DND-41 (cell line): ENCODE measurements at places on chromosomes 4 and X.

DNA sequence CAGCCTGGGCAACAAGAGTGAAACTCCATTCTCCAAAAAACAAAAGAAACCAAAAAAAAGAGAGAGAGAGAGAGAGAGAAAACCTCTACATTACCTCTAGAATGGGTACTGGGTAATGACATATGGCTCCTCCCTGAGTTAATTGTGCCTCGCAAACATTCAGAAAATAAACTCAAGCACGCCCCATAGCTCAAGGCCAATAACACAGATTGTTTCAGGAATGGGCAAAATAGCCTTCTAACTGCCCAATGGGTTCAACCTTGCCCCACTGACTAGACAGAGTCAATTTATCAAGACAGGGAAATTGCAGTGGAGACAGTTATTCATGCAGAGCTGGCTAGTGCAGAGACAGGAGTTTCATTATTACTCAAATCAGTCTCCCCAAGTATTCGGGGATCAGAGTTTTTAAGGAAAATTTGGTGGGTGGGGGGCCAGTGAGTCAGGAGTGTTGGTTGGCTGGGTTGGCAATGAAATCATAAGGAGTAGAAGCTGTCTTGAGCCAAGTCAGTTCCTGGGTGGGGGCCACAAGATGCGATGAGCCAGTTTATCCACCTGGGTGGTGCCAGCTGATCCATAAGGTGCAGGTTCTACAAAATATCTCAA lies 25.1 kb downstream of the NIPAL1 start:
- no peak for DNase-seq

DNA sequence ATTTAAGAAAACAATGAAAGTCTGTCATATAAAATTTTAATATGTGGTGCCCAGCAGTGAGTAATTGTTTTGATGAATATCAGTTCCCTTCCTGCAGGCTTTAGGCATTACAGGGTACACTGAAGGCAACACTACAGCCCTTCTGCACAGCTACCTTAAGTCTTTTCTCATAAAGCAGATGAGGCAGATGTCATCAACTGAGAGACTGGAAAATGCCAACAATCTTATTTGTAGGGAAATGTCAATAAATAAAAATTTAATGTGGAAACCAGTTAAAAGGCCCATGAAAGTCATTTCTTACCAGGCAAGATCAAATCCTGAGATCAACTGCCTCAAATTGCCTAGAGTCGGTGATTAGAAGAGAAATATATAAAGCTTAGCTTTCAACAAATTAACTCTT lies 193.4 kb upstream of the NWD2 start:
- DNase-seq: no peak

DNA sequence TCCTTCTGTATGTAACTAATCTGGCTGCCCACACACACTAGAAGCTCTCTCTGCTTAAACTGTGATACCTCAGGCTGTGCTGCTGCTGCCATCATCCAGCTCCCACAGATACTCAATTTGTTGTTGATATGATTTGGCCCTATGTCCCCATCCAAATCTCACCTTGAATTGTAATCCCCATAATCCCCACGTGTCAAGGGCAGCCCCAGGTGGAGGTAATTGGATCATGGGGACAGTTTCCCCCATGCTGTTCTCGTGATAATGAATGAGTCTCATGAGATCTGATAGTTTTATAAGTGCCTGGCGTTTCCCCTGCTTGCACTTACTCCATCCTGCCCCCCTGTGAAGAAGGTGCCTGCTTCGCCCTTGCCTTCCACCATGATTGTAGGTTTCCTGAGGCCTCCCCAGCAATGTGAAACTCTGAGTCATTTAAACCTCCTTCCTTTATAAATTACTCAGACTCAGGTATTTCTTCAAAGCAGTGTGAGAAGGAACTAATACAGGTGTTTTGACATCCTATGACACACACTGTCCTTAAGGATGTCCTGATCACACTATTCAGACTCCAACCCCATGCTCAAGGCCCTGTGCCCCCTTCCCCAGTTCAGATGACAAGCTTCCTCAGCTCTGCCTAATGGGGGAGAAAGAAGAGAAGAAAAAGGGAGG lies 2.9 kb upstream of the ATOH1 start:
- no peak for DNase-seq

DNA sequence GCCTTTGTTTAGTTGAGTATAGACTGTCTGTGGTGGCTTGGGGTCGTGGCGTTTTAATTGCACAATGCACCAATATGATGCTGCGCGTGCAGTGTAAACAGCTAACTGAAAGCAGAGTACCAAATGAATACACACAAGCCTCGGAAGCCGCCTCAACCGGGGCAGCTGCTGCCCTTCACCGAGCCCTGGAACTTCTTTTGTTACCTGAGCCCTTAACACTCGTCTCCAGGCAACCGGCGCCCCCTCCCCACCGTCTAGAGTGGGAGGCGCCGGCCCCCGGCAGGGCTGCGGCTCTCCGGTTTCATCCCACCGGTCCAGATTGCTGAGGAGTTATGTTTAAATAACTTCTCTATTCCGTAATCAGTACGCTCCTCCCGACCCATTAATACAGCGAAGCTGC lies 173.2 kb upstream of the TBL1X start:
- DNase-seq: no peak

- no peak for DNase-seq
Measured at GRCh38 chr4:39357002-39357401, 9.2 kb downstream of the RFC1 start.

- DNase-seq: peak; percentile 56
Measured at GRCh38 chr4:74038425-74039314, at the start of gene CXCL3. CXCL3 (minus strand) TSS chr4:74038689; CDS start chr4:74038611, 78 bp downstream.

DNA sequence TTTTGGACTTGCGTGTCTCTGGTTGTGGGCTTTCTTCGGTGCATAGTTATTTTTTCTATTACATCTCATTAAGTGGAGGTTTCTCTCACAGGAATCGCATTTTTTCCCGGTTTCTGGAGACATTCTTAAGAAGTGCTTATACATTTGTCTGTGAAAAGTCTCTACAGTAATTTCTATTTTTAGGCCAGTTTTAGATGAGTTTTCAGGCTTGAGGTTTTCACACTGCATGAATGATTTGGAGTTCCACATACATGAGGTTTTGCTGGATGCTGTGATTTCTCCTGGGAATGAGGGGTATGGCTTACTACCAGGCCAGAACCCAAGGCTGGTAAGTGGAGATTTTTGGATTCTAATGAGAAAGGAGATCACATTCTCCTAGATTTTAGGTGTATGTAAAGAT lies 422.6 kb upstream of the SLIT2 start:
- DNase-seq: no peak

- DNase-seq: no peak
Measured at GRCh38 chr4:136992032-136992431, 540.3 kb downstream of the PCDH18 start.

DNA sequence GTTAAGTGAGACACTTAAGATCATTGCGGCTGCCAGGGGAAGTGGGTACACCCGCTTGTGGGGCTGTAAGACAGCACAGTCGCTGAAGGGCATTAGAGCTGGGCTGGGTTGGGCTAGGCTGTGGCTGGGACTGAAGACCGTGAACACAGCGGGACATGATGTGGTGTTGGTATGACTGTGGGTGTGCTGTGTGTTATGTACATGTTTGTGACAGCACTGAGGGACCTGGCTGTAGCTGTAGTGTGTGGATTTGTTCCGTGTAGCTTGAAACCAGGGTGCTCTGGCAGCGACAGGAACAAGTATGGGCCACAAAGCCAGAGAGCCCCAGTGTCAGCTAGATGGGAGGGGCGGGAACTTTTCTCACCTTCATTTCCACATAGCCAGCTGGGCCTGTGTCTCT lies 82.1 kb downstream of the NHSL2 start:
- peak; percentile 4 for DNase-seq

GRCh38 chrX:15781961-15782699 lies 8.2 kb upstream of the ZRSR2 start:
- DNase-seq: no peak

GRCh38 chr4:54509057-54509456 lies 148.7 kb upstream of the KIT start:
- no peak for DNase-seq

DNA sequence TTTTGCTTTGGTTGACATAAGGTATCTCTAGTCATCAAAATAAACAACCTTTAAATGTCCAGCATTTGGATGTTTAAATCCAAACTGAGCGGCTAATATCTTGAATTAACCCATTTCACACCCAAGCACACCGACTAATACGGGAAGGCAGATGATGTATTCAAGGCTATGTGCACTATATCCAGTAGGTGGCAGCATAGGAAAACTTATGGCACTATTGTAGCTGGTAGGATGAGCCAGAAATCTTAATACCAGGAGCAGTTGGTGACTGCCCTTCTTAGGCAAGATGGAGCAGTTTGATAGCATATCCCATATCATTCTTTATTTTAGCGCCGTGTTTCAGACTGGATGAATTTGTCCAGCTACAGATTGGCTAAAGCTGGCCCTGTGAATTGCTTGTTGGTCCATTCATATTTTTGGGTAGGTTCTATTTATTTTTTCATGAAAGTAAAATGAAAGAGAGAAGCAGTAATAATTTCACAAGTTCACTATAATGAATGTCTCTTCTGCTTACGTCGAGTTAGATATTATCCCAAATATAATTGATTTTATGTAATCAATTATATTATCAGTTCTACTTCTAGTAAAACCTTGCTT lies 24.4 kb downstream of the UCHL1 start:
- peak; percentile 46 for DNase-seq

GRCh38 chr4:182015893-182016292 lies 227.3 kb upstream of the TENM3 start:
- no peak for DNase-seq

DNA sequence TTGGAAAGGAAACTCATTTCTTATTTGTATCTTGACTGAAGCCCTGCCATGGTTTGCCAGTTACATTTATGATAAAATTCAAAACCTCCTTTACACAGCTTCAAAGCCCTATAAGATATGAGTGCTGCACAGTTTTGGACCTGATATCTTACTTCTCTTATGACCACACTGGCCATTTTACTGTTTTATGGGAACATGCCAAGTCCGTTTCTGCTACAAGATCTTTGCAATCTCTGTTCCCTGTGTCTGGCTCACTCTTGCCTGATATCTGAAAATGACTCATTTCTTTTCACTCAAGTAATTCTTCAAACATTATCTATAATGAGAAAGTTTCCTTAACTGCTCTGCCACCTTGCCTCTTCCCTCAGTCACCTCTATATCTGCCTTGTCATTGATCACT lies 247.3 kb downstream of the SPOCK3 start:
- no peak for DNase-seq

DNA sequence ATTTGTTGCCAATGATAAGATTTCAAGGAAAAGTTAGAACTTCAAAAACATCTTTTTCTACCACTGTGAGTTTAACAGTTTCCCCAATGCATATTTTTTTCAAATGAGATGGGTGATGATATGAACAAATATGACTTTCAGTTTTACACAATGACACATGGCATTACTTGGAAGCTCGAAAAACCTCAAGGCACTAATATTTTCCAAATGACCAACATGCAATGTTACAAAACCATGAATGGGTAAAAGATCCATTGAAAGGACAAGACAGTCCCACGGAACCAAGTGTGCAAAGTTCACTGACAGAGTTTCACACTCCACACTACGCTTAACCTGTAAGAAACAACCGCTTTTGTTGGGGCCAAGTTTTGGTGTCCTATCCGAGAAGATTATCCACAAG lies 84.5 kb downstream of the CD99L2 start:
- no peak for DNase-seq

GRCh38 chr4:83282049-83282535 lies 2.5 kb downstream of the COQ2 start:
- peak; percentile 64 for DNase-seq

DNA sequence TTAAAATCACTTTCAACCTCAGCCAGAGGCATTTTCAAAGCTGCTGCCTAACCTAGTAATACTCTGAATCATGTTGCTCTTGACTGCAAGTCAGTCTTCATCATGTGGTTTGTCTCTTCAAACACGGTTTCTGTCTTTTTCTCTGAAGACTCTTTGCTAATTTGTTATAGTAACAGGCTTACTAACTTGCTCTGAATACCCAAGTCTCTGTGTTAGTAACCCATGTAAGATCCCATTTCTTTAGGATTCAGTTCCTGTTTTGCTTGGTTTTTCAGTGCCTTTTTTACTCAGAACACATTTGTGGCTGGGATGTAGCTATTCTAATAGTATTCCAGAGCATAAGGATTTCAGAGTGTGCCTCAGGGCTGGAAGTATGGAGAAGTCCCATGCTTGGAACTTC lies 1450.6 kb upstream of the IGFBP7 start:
- DNase-seq: no peak

- DNase-seq: no peak
Measured at GRCh38 chr4:177246641-177247584, 62.8 kb upstream of the NEIL3 start.

GRCh38 chrX:56499372-56499771 lies 64.1 kb upstream of the UBQLN2 start:
- no peak for DNase-seq

DNA sequence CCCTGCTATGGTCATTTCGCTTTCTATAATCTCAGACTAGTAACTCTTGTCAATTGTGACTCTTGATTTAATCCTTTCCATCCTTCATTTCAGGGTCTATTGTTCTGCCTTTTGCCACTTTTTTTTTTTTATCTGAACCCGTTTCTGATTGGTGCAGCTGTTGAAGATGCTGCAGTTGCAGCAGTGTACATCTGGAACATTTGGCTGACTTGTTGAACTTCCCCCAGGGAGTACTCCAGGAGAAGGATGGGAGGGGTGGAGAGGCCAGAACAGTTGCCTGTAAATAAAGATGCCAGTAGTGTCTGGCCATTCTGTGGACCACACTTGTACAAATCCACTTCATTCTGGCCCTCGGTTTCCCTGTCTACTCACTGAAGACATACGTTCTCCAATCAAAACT lies 1.0 kb upstream of the EDA start:
- DNase-seq: no peak

DNA sequence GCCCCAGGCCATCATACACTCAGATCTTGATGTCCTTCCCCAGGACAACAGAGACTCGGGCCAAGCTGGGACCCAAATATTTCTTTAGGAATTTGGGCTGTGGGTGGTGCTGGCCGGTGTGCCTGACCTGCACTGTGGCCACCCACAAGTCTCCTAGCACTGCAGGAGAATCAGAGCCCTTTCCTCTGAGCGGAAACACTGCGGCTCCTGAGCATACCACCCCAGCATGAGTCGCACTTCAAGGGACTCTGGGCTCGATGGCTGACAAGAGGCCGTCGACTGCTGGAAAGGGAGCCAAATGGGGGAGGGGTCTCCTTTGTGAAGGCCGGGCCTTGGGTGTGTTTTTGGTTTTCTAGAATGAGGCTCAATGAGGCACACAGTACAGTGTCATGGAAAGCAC lies 13.0 kb upstream of the IRAK1 start:
- DNase-seq: no peak

GRCh38 chr4:91448668-91449330 lies 855.0 kb upstream of the GRID2 start:
- no peak for DNase-seq

- DNase-seq: no peak
Measured at GRCh38 chr4:149144060-149144459, 671.6 kb downstream of the IQCM start.
